ENCODE measurements at places on chromosomes 4 and X.

DNA sequence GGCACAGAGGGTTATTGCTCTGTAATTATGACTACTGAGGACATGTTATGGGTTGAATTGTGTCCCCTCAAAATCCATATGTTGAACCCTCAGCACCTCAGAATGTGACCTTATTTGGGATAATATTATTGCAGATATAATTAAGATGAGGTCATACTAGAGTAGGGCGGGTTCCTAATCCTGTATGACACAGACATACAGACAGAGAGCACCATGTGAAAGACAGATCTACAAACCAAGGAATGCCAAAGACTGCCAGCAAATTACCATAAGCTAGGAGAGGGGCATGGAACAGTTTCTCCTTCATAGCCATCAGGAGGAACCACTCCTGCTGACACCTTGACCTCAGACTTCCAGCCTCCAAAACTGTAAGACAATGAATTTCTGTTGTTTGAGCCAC, 115.2 kb upstream of the OTUD4 start:
- DNase-seq, result no peak

DNA sequence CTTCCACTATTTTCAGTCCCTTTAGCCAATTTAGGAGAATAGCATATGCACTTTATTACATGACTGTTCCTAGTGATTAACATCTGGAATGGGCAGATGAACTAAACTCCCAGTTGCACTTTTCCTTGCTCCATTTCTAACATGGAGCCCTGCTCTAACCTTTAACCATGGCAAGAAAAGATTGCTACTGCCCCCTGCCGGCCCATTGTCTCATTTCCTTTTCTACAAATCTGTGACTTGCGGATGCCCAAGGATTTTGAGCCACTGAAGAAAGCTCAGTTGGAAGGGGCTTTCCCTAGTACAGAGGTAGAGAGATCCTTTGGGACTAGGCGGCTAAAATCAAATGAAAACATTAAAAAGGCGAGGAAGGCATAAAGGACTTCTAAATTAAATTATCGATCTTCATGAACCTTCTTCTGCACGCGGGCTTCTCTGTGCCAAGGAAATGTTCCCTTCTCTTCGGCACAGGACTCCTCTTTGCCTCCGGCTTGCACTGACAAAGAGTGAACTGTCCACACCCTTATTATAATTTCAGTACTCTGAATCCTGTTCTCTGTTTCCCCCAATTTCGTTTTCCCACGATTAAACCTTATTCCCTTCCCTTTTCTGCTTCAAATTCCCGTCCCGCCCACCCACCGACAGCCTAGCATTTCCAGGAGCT, 577 bp upstream of the GLRA2 start:
- DNase-seq, result peak; percentile 12

DNA sequence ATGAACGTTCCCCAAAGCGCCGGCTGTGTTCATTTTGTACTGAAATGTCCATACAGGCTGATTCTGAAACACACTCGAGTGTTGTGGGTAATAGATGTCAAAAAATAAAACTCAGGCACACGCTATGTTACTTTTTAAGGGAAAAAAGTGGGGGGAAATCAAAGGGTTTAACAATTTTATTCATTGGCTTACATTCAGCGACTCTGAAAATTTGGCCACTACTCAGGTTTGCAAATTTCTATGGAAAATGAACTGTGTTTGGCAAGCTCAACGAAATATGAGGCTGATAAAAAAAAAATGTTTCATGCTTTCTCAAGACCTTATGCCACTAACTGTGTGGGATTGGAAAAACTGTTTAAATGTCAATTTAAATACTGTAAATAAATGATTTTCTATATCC, 18.5 kb downstream of the AMELX start:
- DNase-seq, result no peak

DNA sequence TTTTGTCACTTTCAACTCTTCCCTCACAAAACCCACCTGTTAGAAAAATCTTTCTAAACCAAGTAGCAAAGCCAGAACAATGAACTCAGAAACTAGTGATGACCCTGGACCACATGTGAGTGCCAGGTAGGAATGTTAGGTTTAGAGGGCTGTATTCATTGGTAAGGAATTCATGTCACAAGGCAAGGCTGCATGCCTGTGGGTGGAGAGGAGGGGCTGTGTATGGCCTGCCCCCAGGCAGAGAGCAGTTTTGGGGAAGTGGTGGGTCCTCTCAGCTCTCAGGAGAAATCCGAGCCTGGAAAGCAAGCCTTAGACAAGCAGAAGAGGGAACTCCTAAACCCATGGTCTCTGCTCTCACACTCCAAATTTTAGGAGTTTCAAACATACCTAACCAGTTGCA, 2.4 kb downstream of the RNF175 start:
- no peak for DNase-seq

DNA sequence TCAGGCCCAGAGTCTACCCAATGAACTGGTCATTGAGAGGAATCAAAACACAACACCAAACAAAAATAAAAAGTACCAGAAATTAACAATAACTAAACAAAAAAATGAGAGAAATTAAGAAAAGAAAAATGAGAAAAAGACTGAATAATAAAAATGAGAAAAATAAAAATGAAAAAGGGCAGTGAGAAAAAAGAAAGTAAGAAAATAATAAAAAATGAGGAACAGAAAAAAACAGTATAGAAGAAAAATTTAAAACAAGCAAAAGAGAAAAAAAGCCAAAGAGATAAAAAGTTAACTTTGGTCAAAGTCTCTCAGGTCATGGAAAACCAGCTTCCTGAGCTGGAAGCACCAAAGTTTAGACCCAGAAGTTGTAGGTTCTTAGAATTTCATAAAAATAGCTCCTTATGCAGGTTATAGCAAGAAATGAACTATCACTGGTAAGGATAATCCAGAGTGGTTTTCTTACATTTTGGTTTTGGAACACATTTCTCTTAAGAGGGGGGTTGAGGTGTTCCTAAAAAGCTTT, 51.0 kb upstream of the WDR17 start:
- DNase-seq, result no peak

- DNase-seq, result no peak
Measured at GRCh38 chr4:153535772-153536513, 69.8 kb downstream of the TMEM131L start.

Data from AG08396 (cell line).